ENCODE measurements at places on chromosomes 2 and 18.

GRCh38 chr2:222862106-222862908 lies 1.5 kb downstream of the ACSL3 start:
- DNase-seq: no peak

DNA sequence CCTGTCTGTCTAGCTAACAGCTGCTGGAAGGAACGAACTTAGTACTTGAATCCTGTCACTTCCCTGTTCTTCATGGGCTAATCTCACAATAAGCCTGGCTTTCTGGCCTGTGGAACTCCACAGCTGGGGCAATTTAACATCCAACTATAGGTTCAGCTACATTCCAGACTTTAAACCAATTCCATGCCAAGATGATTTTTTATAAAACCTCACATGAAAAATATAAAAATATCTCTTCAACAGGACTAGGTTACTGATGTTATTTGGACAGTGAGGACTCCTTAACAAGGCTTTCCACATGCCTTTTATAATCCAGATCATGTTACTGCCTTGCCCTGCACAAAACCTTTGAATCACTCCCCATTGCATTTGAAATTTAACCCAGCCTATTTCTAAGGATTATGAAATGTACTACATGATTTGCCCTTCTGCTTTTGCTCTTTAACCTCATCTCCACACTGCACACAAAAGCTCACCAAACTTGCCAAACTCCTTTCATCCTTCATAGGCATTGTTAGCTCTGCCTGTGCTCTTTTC lies 863.2 kb upstream of the CHAC2 start:
- no peak for DNase-seq

- DNase-seq: no peak
Observed at GRCh38 chr2:8974016-8974415, 29.5 kb downstream of the MBOAT2 start.

- no peak for DNase-seq
Observed at GRCh38 chr2:12490641-12491040, 226.1 kb upstream of the TRIB2 start.

- no peak for DNase-seq
Observed at GRCh38 chr2:175628243-175628642, 373.8 kb downstream of the LNPK start.
